PC-3 (cell line): ENCODE measurements at places on chromosomes 16 and 17. TPM values are rescaled to one million over a fixed set of nuclear protein-coding genes. Genes with fewer than 3 reads are reported as not detected.

Gene AKAP1
- 73.1 and 108 TPM in 2 replicates for total RNA-seq

Gene KRTAP1-1
- total RNA-seq, result not detected in 2 replicates

Gene KRT39
- total RNA-seq, result not detected in 2 replicates

GRCh38 chr16:50202926-50203624 lies 50.0 kb downstream of the TENT4B start:
- peak; percentile 91 for DNase-seq

- DNase-seq, result no peak
Observed at GRCh38 chr16:84496991-84497390, 7.5 kb downstream of the MEAK7 start.
